Caki2 (cell line): ENCODE measurements at places on chromosomes 2 and 18.

- DNase-seq, result no peak
Measured at GRCh38 chr2:69191634-69192033, 178.7 kb downstream of the ANTXR1 start.

- DNase-seq, result no peak
Measured at GRCh38 chr2:201678401-201678800, 20.0 kb downstream of the MPP4 start.

DNA sequence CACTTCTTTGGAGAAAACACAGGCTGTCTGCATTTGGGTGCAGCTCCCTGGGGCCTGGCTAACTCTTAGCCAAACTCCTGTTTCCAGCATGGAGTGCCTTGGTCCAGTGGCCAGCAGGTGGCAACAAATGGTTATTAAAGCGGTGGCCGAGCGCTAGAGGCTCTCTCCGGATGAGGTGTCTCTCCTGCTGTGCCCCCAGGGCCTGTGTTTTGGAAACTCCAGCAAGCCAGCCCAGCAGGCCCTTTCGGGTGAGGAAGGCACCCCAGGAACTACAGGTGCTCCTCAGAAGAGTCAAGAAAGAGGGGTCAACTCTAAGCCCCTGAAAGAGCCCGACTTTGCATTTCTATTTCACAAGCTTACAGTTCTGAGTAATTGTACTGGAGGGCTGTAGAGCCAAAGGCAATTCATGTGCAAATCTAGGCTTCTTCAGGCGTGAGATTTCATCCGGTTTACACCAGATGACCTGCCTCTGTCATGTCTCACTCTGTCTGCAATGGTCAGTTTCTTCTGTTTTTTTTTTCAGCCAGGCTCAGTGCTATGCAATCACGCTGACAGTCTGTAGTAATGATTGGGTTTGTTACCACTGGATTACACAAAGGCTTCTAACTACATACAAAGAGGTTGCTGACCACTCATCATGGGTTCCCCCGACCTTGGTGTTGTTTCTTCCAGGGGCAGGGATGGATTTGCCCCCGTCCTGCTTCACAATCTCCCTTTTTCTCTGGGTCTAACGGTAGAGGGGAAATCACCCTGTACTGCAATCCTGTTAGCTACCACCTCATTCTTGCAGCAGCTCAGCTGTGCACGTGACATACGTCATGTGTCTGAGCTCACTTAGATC lies 7.6 kb upstream of the CHRNA1 start:
- DNase-seq, result peak; percentile 84

DNA sequence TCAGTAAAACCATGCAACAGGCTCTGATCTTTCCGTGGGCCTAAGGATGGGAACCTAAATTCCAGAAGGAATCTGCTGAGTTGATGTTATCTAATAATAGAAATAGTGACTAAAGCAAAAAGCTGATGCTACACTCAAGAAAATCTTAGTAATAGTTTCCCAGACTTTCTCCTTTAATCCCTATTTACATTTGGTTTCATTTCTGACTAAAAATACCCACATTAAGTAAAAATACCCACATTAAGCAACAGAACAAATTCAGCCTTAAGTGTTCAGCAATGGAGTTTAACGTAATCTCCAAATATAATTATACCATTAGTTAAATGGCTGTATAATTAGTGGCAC lies 50.3 kb downstream of the CCBE1 start:
- DNase-seq, result no peak

DNA sequence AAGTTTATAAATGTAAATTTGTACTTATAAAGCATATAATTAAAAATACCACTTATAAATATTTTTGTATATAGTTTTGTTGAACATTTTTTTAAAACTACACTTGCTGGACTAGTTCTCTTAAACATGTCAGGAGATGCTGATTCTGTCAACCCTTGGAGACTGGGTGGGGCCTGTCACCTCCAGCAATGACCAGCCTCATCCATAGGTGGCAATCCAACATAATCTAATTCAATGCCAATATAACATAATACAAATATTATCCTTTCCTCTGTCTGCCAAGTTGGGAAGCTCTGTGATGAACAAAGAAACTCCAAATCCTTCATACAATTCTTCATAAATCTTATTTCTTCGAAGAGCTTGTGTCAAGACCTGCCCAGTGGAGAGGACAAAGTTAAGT lies 140.4 kb downstream of the RBMS1 start:
- no peak for DNase-seq

DNA sequence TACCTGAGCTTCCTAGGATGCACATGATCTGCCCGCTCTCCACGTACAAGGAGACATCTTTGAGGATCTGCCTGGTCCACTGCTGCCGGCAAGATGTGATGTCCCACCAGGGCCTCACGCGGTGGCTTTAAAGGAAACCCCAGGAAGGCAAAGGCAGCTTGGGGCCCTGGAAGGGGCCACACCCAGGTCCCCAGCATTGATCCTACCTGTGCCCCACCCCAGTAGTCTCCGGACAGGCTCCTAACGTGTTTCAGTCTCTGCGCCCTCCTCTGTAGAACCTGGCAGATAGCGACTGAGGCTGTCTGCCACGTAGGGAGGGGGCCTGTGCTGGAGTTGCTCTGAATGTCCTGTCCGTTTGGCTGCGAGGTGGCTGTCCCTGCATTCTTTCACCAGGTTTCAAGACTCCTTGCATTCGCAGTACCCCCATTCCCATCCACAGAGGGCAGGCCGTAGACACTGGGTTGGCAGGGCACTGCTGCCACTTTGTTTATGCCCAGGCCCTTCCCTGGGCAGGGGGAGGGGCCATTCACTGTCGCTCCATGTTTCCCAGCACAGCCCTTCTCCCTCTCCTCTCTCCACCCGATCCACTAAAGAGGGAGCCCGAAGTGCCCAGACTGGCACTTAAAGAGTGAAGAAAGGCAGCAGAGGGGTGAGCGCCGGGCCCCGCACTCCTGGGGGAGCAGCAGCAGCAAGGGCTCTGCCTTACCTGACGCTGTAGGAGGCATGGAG lies 644 bp downstream of the ABCG5 start:
- DNase-seq, result no peak

- DNase-seq, result no peak
Measured at GRCh38 chr18:40049716-40050115, 1905.3 kb upstream of the PIK3C3 start.

GRCh38 chr18:59980188-59980637 lies 80.4 kb downstream of the PMAIP1 start:
- no peak for DNase-seq

DNA sequence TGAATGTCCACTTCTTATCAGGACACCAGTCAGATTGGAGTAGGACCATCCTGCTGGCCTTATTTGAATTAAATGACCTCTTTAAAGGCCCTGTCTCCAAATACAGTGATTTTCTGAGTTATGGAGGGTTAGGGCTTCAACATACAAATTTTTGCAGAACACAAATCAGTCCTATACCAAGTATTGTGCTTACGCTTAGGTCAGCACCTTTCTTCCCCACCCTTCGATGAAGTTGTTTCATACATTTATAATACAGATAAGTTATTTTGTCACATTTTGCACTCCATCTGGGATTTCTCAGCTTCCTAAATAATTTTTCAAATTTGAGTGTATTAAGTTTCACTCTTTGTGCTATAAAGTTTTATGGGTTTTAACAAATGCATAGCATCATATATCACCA lies 190.5 kb upstream of the EPAS1 start:
- no peak for DNase-seq

DNA sequence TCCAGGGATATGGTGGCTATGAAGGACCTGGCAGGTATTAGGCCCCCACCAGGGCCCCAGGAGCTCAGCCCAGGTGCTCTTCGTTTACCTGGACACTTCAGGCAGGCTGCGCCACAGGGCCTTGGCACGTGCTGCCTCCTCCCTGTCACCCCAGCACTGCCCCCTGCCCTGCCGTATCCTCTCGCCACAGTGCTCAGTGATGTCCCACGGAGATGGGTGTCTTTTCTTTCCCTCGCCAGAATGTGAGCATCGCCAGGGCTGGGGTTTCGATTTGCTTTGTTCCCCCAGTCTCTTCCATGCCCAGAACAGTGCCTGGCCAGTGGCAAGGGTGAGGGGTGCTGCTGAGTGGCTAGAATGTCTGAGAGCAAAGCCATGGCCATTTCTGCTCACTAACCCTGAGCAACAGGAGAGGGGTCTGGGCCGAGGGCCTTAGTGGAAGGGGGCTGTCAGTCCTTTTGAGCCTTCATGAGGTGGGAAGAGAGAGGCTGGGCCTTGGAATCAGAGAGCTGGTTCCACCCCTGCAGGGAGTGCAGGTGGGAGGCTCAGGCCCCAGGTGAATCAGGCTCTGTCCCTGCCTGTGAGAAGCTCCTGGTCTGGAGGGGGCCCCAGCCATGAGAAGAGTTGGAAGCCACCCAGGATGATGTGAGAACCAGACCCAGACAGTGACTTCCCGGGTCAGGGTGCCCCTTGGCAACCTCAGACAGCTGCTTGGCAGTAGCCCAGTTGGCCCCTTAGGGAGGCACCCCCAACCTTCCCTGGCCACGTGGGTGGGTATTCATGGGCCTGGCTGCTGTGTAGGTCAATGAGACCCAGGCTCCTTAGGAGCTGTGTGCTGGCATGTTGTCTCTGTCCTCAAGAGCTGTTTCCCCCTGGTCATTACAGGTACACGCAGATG lies 129.9 kb upstream of the HS6ST1 start:
- no peak for DNase-seq
